ENCODE measurements at places on chromosomes 2 and 18.

DNA sequence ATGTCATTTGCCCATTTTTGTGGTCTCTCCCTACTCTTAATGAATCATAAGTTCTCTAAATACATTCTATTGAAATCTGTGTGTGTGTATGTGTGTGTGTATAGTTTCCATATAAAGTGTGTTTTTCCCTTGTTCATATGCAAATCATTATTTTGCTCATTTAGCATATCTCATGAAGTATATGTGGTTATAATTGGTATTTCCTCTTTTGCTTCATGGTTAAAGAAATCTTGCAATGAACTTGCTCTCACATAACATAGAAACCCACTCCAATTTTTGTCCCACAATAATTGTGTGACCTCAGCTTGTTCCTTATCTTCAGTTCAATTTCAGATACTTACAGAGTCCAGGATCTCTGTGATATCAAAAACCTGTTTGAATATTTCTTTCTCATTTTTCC is 1.2 kb downstream of the CPO start:
- no peak for DNase-seq

GRCh38 chr2:3641841-3642421 is 16.1 kb upstream of the ALLC start:
- no peak for DNase-seq

DNA sequence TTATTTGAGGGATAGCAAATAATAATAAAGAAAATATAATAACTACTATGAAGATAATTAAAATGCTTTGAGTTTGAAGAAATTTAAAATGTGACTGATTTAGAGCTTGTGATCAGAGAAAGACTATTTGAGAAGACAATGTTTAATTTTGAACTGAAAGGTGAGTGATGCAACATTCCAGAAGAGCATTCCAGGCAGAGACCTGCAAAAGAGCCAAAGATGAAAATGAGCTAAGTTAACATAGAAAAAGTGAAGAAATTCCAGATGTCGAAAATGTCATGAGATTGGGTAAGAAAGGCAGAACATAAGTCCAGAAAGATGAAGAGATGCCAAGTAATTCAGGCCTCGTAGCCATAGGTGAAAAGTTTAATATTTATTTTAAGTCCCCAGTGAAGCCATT is 215.8 kb downstream of the FSIP2 start:
- DNase-seq, result no peak

- no peak for DNase-seq
Measured at GRCh38 chr2:108613261-108614042, 79.2 kb downstream of the LIMS1 start.

DNA sequence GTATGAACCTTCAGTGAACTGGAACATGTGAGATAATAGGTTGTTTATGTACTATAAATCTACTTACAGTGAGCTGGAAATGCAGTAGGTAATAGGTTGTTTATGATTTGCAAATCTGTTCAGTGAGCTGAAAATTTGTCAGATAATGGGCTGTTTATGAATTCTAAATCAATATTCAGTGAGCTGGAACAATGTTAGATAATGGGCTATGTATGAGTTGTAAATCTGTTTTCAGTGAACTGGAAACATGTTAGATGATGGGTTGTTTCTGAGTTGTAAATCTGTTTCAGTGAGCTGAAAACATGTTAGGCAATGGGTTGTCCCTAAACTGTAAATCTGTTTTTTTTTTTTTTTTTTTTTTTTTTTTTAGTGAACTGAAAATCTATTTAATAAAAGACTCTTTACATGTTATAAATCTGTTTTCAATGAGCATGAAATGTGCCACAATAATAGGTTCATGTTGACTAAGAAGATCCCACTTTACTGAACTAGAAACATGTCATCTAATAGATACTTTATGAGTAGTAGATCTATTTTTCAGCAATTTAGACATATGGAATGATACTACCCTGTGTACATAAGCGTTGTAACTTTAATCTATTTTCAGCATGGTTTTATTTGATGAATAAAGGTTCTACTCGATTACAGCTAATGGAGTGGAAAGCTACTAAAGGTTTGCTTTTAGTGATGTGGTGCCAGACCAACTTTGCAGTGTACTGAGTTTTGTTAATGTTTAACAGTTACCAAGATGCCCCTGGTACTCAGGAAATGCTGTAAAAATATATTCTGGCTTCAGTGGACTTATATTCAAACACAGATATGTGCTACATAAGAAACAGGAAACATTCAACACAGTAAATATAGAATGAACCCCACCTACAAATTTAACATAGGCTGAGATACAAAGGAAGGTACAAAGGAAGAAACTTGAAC is 1471.8 kb downstream of the LRP1B start:
- DNase-seq, result no peak

GRCh38 chr2:65345631-65346030 is 86.8 kb downstream of the SPRED2 start:
- DNase-seq, result no peak

GRCh38 chr18:6465281-6465680 is 50.6 kb upstream of the L3MBTL4 start:
- no peak for DNase-seq

DNA sequence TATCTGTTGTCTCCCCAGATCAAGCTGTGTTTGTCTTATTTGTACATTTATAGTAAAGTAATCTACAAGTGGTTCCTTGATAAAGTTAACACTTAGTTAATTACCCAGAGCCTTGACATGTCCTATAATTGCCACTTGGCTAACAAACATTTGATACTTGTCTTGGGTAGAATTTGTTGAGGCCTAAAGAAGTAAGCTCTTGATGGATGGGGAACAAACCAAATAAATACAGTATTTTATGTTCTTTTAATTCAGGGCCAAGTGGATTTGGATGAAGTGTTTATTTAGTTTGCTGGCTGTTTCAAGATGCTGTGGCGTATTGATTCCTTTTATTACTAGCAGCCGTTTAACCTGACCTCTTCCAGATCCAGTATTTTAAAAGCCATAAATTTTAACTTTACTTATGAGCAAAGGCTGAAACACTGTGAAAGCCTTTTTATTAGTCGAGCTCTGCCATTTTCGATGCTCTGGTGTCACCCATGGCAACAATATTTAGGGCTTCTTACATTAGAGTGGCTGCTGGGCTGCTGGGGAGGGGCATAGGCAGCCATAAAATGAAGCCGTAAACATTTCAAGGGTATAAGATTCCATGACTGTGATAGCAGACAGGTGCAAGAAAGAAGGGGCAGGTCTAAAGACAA is 401.6 kb upstream of the NRP2 start:
- no peak for DNase-seq

DNA sequence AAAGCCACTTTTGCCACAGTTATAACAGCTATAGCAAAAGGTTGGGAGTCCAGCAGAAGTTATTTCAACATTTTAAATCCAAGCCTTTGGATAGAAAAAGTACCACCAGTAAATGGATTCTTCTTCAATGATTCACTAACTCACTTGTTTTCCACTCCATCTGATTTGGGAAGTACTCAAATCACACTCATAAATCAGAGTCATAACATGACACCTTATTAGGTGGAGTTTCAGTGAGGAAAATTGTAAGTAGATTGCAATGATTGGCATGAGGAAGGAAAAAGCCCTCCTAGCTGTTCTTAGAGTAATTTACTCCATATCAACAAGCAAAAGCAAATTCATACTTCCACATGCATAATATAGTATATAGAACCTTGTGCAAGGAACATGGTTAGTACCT is 132.9 kb downstream of the NR4A2 start:
- no peak for DNase-seq
